ENCODE measurements at places on chromosomes 16 and 17. TPM values are rescaled to one million over a fixed set of nuclear protein-coding genes. Genes with fewer than 3 reads are reported as not detected.

The EIF4A3 gene
- total RNA-seq: 192 TPM

GRCh38 chr16:4273858-4274311 is 1.1 kb upstream of the TFAP4 start:
- no peaks in the 10 kb centered on the region for H3K36me3 ChIP-seq
- peaks cover 29% of the 10 kb centered on the region for H3K4me1 ChIP-seq
- peak; percentile 53 for DNase-seq
- no peaks in the 10 kb centered on the region for H3K27me3 ChIP-seq

GRCh38 chr16:77143364-77143763 is 47.6 kb upstream of the MON1B start:
- no peaks in the 10 kb centered on the region for H3K4me1 ChIP-seq
- no peak overlapping the region for H3K4me3 ChIP-seq
- H3K27ac ChIP-seq: no peak overlapping the region
- no peak for DNase-seq

GRCh38 chr16:67959536-67960329 is 8.7 kb downstream of the SLC12A4 start:
- H3K27me3 ChIP-seq: no peaks in the 10 kb centered on the region
- no peak overlapping the region for H3K4me3 ChIP-seq
- H3K4me1 ChIP-seq: peaks cover 23% of the 10 kb centered on the region
- peak overlapping the region; percentile 72 for H3K27ac ChIP-seq
- peak; percentile 93 for DNase-seq
- H3K36me3 ChIP-seq: peaks cover 97% of the 10 kb centered on the region
